ENCODE measurements at places on chromosomes 3 and 15. TPM values are rescaled to one million over a fixed set of nuclear protein-coding genes. Genes with fewer than 3 reads are reported as not detected.

Gene CEMIP
- total RNA-seq: 17.3 TPM

DNA sequence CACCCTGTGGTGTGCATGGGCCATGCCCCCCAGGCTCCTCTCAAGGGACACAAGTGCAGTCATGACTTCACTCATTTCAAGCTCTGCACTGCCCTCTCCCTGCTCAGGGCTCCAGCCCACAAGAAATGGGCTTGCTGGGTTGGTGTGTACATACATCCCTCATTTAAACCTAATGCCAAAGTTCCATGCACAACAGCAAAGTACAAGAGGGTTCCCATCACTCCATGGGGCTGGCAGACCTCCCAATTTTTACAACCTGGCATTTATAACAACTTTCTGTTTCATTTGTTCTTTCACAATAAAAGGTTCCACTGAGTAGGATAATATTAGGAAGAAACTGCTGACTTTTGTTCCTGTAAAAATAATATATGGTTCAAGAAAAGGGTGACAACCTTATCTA is 54.3 kb downstream of the HERC2 start:
- ATAC-seq: no peak

GRCh38 chr15:71581398-71581930 is 228.9 kb upstream of the NR2E3 start:
- no peak for ATAC-seq

DNA sequence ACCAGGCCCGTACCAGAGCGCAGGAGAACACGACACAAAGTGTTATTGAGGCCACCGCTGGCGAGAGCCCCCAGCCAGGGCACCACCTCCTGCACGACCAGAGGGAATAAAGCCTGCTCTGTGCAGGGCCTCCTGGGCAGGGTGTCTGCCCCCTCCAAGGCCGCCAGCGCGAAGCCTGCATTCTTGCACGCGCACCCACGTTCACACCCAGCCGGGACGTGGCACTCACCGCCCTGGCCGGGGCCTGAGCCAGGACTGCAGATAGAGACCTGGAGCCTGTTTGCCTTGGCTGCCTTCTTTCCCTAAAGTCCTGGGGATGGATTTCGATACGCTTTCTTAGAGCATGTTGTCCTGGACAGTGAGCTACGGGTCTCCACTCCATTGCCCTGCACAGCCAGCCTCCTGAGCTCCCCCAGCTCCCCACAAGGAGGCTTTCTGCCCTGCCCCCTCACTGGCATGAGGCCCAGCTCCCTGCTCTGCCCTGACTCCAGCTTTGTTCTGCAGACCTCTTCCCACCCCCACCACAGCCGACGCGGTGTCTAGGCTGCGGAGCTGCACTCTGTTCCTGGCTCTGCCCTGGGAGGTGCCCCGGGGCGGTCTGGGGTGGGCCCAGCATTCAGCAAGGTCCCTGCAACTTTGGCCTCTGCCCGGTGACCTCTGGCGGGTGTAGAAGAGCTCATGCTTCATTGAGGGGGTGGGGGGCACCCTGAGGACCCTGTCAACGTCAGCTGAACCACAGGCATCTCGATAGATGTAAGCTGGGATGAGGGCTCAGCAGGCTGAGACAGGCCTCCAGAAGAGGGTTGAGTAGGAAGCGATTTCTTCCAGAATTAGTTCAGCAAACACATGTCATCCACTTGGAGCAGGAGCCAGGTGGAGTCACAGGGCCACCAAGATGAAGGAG is 145.0 kb downstream of the LRRK1 start:
- no peak for ATAC-seq

- no peak for ATAC-seq
Observed at GRCh38 chr15:100668348-100668745, 66.0 kb downstream of the ASB7 start.

DNA sequence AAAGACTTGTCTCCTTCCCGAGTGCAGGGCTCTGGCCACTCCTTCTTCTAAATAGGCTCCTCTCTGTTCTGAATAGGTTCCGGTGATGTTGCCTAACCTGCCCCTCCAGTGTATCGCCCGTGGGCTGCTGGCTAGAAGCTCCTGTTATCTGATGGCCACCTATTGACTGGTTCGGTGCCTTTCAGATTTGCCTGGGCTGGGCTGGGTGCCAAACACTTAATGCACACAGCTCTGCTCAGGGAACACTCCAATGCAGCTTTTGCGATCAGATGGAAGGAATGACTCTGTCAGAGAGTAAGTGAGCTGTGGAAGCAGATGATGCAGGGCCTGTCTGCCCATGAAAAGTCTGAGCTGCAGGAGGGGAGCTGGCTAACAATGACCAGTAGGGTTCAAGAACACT is 112.9 kb downstream of the CORO2B start:
- peak; percentile 77 for ATAC-seq

Data from esophagus mucosa (tissue), 1 donor.